Fibroblast of skin of right quadriceps (primary cell): ENCODE measurements at places on chromosomes 4 and X.
A peak's percentile ranks its signal among the peaks of the same experiment; 100 is the strongest.

DNA sequence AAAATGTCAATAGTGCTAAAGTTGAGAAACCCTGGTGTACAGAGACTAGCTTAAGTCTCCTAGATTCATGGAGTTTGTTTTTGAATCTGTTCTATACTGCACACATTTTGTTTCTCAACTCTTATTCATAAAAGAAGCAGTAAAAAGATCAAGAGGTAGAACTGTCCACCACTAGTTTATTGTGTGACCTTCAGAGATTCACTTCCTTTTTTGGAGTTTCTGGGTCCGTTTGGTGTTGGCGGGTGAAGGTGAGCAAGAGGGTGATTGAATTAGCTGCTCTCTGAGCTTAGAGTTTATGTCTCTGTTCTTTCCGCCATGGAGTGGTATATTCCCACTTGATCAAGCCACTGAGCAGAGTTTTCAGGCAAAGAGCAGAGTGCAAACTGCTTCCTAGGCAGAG is 21.4 kb upstream of the PLAC1 start:
- no peak for DNase-seq

DNA sequence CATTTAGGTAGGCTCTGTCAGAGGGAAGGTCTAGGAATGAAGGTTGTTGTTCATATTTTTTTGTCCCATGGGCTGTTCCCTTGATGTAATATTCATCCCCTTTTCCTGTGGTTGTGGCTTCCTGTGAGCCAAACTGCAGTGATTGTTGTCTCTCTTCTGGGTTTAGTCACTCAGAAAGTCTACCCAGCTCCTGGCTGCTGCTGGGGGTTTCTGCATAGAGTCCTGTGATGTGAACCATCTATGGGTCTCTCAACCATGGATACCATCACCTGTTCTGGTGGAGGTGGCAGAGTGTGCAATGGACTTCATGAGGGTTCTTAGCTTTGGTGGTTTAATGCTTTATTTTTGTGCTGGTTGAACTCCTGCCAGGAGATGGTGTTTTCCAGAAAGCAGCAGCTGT is 122.8 kb downstream of the ZC4H2 start:
- no peak for DNase-seq

- DNase-seq = no peak
These were observed 52.1 kb upstream of the RASGEF1B start for GRCh38 chr4:81523672-81524327.

GRCh38 chrX:11347300-11347699 is 54.1 kb downstream of the AMELX start:
- no peak for DNase-seq

GRCh38 chrX:22053481-22053880 is 21.4 kb downstream of the PHEX start:
- peak; percentile 1 for DNase-seq

- DNase-seq = no peak
These were observed 50.4 kb upstream of the PRPS1 start for GRCh38 chrX:107577933-107578332.

GRCh38 chrX:136600059-136600458 is 47.9 kb upstream of the CD40LG start:
- DNase-seq = no peak

- DNase-seq = peak; percentile 82
These were observed 31.5 kb upstream of the RAPGEF2 start for GRCh38 chr4:159071178-159071968.

DNA sequence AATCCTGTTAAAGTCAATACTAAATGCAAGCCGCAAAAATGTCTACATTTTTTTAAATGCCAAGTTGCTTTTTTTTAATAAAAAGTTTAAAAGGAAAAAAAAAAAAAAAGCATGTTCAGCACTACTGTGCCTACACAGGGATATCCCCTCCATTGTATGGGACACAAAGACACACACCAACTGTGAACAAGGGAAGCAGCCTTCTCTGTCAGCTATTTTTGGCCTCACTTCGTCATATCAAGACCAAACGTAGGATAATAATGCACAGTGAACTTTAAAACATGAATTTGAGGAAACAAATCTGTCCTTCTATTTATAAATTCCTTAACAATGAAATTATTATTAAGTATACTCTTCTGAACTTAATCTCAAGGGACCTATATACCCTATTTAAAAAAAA is 4.4 kb downstream of the FBXW7 start:
- no peak for DNase-seq

DNA sequence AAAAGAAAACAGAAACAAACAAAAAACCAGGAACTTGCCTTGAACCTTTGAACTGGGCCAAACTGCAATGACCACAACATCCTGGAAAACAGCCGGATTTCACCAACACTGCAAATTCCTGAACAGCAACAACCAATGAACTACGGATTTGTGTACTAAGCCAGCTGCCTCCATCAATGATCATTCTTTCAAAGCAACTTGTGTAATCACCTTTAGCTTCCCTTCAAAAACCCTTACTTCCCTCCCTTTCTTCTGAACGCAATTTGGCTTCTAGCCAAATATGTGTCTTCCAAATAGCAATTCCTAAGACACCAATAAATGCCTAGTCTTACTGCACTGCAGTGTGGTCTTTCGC is 98.5 kb upstream of the FAM47C start:
- no peak for DNase-seq

GRCh38 chrX:15761564-15762191 is 23.6 kb downstream of the CA5B start:
- peak; percentile 18 for DNase-seq

DNA sequence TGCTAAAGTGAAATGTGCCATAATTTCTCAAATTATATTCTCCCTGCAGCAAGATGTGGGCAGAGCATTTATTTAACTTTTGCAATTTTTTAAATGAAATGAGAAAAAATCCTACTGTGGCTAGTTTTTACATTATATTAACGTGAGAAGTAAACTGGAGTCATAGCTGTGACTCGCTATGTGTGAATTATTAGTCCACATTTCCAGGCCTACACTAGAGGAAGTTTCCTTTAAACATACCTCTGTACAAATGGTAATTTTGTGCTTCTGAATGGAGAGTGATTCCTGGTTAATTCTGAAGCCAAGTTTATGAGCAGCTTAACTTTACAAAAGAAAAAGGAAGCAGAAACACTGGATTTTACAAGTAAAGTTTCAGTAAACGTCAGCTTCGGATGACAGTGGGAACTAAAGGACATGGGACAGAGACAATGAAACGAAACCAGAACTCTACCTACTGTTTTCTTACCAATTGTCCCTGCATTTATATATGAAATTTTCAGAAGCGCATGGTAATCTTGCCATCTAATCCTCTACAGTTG is 72.4 kb downstream of the FBXO8 start:
- DNase-seq = peak; percentile 51

GRCh38 chrX:153459986-153460385 is 10.4 kb downstream of the HAUS7 start:
- DNase-seq = peak; percentile 56

DNA sequence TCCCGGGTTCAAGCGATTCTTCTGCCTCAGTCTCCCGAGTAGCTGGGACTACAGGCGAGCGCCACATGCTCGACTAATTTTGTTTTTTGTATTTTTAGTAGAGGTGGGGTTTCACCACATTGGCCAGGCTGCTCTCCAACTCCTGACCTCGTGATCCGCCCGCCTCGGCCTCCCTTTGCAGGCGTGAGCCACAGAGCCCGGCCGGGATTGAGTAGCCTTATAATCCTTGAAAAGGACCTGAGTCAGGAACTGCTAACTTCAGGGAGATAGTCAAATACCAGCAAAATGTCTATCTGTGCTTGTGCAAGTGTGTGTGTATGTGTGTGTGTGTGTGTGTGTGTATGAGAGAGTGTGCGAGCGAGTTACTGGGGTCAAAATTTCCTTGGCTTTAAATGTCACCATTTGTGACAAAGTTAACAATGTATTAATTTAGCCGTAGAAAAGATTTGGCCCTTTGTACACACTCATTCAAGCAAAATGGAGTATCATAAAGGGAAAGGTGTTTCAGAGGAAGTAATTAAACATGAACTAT is 1.8 kb upstream of the KDM6A start:
- DNase-seq = no peak

DNA sequence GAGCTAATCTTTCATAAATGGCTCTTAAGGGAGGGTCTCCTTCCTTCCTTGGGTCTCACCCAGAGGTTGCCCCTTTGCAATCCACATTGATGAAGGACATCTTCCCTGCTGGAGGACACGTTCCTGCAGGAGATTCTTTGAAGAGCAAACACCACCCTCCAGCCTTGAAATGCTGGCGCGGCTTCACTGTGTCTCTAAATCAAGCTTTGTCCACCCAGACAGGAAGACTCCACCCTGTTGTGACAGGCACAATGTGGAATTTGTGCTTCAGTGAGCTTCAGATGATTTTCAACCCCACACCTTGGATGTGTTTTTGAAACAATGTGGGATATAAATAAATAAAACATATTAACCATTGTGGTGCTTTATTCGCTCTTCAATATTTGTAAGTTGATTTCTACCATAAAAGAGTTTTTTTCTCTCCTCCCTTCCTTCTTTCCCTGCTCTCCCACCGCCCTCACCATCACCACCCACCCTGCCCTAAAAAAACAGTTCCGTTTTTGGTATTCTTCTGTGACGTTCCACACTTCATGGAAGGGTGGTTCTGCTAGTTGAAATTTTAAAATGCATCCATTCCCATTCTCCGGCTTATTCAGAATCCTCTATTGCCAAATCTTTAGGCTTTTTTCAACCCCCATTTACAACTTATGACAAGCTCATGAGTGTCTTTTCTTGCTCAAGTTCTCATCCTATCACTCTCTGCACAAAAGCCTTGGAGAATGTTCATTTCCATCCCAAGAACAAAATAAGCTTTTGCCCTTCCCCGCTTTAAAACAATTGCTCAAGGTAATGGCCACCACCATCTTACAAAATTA is 264.3 kb downstream of the RAPGEF2 start:
- peak; percentile 22 for DNase-seq

GRCh38 chr4:112357453-112357852 is 60.3 kb downstream of the ALPK1 start:
- DNase-seq = no peak

GRCh38 chr4:38170338-38171169 is 210.4 kb downstream of the PTTG2 start:
- DNase-seq = no peak

- DNase-seq = peak; percentile 2
These were observed 86.5 kb downstream of the MAGED4 start for GRCh38 chrX:52271206-52271605.

GRCh38 chr4:188778905-188779304 is 639.7 kb downstream of the TRIML1 start:
- DNase-seq = peak; percentile 92

GRCh38 chr4:122744229-122744628 is 11.7 kb downstream of the BBS12 start:
- peak; percentile 84 for DNase-seq

- no peak for DNase-seq
These were observed 47.9 kb upstream of the PAGE3 start for GRCh38 chrX:55312655-55313054.

- peak; percentile 21 for DNase-seq
These were observed 600 bp downstream of the BEX4 start for GRCh38 chrX:103215425-103215991.

GRCh38 chr4:31053451-31053850 is 333.3 kb downstream of the PCDH7 start:
- DNase-seq = no peak

DNA sequence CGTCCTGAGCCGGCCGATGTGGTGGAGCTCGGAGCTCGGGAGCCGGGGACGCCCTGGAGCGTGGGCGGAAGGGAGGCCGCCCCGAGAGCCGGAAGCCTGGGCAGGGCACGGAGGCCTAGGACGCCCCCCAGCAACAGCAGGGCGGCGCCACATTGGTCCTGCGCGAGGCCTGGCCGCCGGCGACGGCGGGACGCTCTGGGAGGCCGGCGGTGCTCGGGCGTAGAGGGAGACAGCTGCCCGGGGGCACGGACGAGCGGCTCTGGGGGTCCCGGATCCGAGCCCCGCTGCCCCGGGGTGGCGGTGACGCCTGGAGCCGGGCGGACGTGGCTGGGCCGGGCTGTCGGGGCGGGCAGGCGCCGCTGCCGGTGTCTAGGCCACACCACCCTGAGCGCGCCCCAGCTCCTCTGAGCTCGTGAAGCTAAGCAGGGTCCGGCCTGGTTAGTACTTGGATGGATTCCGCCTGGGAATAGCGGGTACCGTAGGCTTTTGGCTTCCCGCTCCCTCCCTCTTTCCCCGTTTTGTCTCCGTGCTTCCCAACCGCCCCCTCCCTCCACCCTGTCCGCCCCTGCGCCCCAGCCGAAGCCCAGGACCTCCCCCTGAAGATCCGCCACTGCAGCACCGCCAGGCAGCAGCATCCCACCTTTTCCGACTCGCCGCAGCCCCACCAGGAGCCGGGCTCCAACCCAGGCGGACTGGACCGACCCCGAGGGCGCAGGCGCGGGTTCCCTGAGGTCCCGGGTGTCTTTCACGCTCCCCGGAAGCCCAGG is 12.1 kb downstream of the FRG2 start:
- no peak for DNase-seq

DNA sequence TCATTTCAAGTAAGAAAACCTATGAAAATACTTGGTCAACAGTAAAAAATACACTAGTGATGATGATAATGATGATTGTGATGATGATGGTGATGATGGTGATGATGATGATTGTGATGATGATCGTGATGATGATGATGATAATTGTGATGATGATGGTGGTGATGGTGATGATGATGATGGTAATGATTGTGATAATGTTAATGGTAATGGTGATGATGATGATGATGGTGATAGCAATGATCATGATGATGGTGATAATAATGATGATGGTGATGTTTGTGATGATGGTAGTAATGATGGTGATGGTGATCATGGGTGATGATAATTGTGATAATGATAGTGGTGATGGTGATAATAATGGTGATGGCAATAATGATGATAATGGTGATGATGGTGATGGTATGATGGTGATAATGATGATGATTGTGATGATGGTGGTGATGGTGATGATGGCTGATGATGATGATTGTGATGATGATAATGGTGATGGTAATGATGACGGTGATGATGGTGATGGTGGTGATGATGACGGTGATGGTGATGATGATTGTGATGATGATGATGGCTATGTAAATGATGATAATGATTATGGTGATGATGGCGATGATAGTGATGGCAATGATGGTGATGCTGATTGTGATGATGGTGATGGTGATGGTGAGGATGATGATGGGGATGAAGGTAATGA is 62.1 kb downstream of the VCX3A start:
- DNase-seq = no peak

DNA sequence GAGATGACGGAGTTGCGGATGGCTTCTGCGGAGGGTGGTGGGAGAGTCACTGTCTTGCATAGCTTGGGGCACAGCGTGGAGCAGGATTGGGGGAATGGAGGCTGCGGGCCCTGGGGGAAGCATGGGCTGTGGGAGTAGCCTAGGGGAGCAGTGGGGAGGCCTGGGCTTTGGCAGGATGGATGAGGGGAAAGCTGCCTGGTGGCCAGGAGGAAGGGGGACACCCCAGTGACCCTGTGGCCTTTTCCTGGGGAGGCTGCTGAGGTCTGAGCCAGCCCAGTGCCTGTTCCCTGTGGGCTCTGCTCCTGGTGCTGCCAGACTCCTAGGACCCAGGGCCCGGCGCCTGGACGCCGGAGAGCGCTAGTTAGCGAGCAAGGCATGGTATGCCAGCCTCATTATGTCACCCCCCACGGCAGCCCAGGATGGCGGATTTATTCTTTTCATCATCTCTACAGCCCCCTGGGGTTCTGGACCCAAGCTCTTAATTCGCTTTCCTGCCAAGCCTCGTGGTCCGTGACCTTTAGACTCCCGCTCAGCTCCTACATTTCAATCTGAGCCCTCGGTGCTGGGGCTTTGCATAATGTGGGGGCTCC is 39.8 kb downstream of the SORCS2 start:
- no peak for DNase-seq
